Memory B cell (primary cell): ENCODE measurements at places on chromosomes 2 and 18.
A peak's percentile ranks its signal among the peaks of the same experiment; 100 is the strongest.

GRCh38 chr2:168072626-168073303 is 174.6 kb downstream of the STK39 start:
- H3K27me3 ChIP-seq, result no peaks in the 10 kb centered on the region
- peaks cover 18% of the 10 kb centered on the region for H3K36me3 ChIP-seq
- DNase-seq, result no peak
- no peak overlapping the region for H3K27ac ChIP-seq
- H3K4me3 ChIP-seq, result no peak overlapping the region
- peaks cover 2% of the 10 kb centered on the region for H3K4me1 ChIP-seq

- peaks cover 3% of the 10 kb centered on the region for H3K36me3 ChIP-seq
- no peak overlapping the region for H3K27ac ChIP-seq
- DNase-seq, result no peak
- no peak overlapping the region for H3K4me3 ChIP-seq
- H3K4me1 ChIP-seq, result no peaks in the 10 kb centered on the region
Measured at GRCh38 chr2:240095556-240096523, 40.3 kb downstream of the COPS9 start.

GRCh38 chr2:165794536-165794928 is 485 bp upstream of the GALNT3 start:
- peaks cover under 1% of the 10 kb centered on the region for H3K36me3 ChIP-seq
- H3K4me1 ChIP-seq, result peaks cover 11% of the 10 kb centered on the region
- DNase-seq, result no peak
- peak overlapping the region; percentile 97 for H3K4me3 ChIP-seq

GRCh38 chr2:180519276-180519675 is 461.1 kb upstream of the UBE2E3 start:
- no peak overlapping the region for H3K4me3 ChIP-seq
- no peaks in the 10 kb centered on the region for H3K27me3 ChIP-seq
- peaks cover 16% of the 10 kb centered on the region for H3K4me1 ChIP-seq
- H3K36me3 ChIP-seq, result no peaks in the 10 kb centered on the region

DNA sequence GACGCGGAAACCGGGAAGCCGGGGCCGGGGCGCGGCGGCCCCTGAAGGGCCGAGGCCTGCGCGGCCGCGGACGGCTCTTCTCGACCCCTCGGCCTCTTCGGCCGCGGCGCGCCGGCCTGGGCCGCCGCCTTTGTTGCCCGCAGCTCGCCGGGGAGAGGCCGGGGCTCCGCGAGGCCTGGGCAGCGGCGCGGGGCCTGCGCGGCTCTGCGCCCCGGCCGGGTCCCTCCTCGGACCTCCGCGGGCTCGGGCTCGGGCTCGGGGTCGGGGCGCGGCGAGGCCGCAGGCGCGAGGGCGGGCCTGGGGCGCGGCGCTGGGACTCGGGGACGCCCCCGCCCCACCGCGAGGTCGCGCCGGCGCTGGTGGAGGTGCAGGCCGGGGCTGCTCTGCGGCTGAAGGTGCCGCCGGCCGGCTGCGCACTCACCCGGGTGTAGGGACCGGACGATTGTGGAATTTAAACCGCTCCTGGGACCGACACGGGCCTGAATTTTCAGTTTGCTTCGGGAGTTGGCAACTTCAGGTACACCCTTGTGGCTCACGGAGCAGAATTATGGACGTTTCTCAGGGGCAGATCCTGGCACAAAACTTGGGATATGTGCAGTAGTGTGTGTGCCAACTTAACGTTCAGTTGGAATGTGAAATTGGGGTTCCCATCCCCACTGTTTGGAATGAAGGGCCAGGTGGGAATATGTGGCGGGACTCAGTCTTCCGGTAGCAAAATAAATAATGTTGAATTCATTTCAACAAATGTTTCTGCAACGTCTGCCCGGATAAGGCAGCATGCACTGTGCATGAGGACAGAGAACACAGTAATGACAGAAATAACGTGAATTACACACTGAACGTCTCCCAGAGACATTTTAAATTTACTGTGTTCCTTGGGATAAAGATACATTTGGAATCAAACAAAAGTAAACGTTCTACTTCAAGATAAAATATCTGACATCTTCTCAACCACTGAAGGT is 787 bp downstream of the SOCS6 start:
- peaks cover 4% of the 10 kb centered on the region for H3K27me3 ChIP-seq
- H3K27ac ChIP-seq, result no peak overlapping the region
- peak overlapping the region; percentile 62 for H3K4me3 ChIP-seq
- peak; percentile 13 for DNase-seq
- H3K36me3 ChIP-seq, result no peaks in the 10 kb centered on the region

DNA sequence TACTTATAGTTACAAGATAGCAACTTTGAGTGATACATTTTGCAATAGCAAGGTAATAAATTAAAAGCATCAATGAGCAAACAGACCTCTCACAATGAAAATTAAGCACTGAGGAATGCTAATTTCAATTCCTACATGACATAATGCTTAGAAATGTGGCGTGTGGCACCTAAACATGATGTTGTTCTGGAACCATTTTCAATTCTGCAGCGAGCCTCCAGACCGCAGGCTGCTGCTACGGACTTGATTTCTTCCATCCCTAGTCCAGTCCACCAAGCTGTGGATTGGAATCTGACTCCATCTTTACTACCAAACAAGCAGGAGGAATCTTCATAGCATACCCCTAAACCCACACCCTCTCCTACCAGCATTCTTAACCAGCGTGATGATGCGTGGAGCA is 58.7 kb upstream of the ZNF397 start:
- DNase-seq, result no peak
- H3K27ac ChIP-seq, result no peak overlapping the region
- no peaks in the 10 kb centered on the region for H3K36me3 ChIP-seq

DNA sequence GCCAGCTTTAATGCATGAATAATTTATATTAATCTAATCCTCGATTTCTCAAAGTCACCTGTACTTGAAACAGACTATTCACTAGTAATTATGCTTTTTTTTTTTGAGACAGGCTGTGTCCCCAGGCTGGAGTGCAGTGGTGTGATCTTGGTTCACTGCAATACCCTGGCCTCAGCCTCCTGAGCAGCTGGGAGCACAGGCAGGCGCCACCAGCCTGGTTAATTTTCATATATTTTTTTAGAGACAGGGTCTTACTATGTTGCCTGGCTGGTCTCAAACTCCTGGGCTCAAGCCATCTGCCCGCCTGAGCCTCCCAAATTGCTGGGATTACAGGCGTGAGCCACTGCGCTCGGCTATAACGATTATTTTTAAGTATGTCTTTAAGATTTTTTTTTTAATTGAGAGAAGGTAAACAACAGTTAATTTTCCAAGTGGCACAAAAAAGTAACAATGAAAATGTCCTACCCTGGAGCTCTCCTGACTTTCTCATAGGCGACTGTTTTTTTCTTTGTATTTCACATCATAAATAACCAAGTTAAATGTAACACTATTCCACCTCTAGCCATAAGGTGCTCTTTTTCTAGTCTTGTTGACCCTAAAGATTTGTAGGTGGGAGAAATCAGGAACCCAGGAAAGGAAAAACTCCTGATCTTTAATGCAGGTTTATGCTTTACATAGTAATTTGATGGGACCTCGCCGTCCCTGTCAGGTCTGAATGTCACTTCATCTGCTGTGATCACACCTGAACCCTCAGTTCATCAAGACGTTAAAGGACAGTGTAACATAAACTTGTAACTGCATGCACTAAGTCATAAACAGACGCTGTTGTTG is 1.3 kb upstream of the ANKRD12 start:
- H3K27me3 ChIP-seq, result no peaks in the 10 kb centered on the region
- peaks cover 15% of the 10 kb centered on the region for H3K36me3 ChIP-seq
- H3K4me1 ChIP-seq, result peaks cover 30% of the 10 kb centered on the region
- no peak for DNase-seq

GRCh38 chr18:45935591-45936335 is 31.4 kb downstream of the EPG5 start:
- DNase-seq, result no peak
- H3K4me1 ChIP-seq, result no peaks in the 10 kb centered on the region
- H3K36me3 ChIP-seq, result peaks cover 24% of the 10 kb centered on the region
- H3K27me3 ChIP-seq, result no peaks in the 10 kb centered on the region
- no peak overlapping the region for H3K27ac ChIP-seq

GRCh38 chr2:99140860-99141109 is 722 bp upstream of the C2orf15 start:
- H3K27ac ChIP-seq, result peak overlapping the region; percentile 96
- H3K4me1 ChIP-seq, result peaks cover 8% of the 10 kb centered on the region
- peaks cover 7% of the 10 kb centered on the region for H3K36me3 ChIP-seq
- no peaks in the 10 kb centered on the region for H3K27me3 ChIP-seq

GRCh38 chr2:153811516-153811915 is 60.2 kb upstream of the GALNT13 start:
- H3K4me3 ChIP-seq, result no peak overlapping the region
- H3K36me3 ChIP-seq, result no peaks in the 10 kb centered on the region
- no peak for DNase-seq
- H3K27me3 ChIP-seq, result no peaks in the 10 kb centered on the region
- H3K4me1 ChIP-seq, result no peaks in the 10 kb centered on the region

- H3K36me3 ChIP-seq, result peaks cover 15% of the 10 kb centered on the region
- H3K27ac ChIP-seq, result no peak overlapping the region
- no peaks in the 10 kb centered on the region for H3K27me3 ChIP-seq
- H3K4me3 ChIP-seq, result no peak overlapping the region
Measured at GRCh38 chr2:143689541-143689940, 560.3 kb downstream of the ARHGAP15 start.

GRCh38 chr2:234292205-234292961 is 204.5 kb downstream of the ARL4C start:
- peaks cover 38% of the 10 kb centered on the region for H3K4me1 ChIP-seq
- peaks cover 2% of the 10 kb centered on the region for H3K36me3 ChIP-seq
- DNase-seq, result peak; percentile 37
- H3K27ac ChIP-seq, result peak overlapping the region; percentile 93
- peak overlapping the region; percentile 16 for H3K4me3 ChIP-seq
- peaks cover 9% of the 10 kb centered on the region for H3K27me3 ChIP-seq

DNA sequence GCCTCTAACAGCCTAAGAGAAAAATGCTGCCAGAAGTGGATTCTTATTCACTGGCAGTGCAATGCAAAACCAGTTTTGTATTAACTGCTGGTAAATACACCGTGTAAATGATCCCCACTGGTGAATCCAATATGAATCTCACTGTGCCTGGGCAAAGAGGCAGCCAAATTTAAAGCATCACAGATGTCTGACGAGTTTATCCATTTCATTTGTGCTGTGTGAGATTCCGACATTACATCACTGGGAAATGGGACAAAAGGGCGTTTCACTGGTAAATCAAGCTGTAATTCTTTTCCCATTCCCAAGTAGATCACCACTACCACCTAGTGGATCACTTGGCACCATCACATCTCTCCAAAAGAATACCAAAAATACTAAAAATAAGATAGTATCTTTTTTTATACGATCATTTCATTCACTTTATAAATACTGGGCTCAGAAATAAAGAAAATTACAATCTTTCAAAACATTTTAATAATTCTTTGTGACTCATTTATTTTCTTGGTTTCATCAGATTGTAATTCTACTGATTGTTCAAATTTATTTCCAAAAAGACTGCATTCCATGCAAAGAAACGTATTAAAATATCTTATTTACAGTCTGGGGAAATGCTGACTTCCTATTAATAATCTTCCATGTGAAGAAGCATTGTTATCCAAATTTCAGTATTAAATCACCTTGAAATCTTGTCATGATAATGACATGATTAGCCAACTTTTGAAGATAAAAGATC is 125.6 kb downstream of the GRB14 start:
- no peak overlapping the region for H3K4me3 ChIP-seq
- DNase-seq, result no peak
- no peaks in the 10 kb centered on the region for H3K4me1 ChIP-seq
- H3K27ac ChIP-seq, result no peak overlapping the region
- H3K36me3 ChIP-seq, result no peaks in the 10 kb centered on the region

GRCh38 chr18:61400016-61400635 is 66.9 kb downstream of the CDH20 start:
- no peaks in the 10 kb centered on the region for H3K4me1 ChIP-seq

GRCh38 chr2:135327146-135327545 is 203.9 kb downstream of the ZRANB3 start:
- H3K27ac ChIP-seq, result no peak overlapping the region
- peaks cover 9% of the 10 kb centered on the region for H3K36me3 ChIP-seq
- no peaks in the 10 kb centered on the region for H3K27me3 ChIP-seq
- no peaks in the 10 kb centered on the region for H3K4me1 ChIP-seq

GRCh38 chr2:48824116-48824515 is 68.6 kb upstream of the LHCGR start:
- H3K27ac ChIP-seq, result no peak overlapping the region
- H3K4me1 ChIP-seq, result no peaks in the 10 kb centered on the region
- no peak overlapping the region for H3K4me3 ChIP-seq
- no peak for DNase-seq

GRCh38 chr2:239331560-239331959 is 69.3 kb downstream of the HDAC4 start:
- DNase-seq, result no peak
- no peak overlapping the region for H3K4me3 ChIP-seq
- H3K27me3 ChIP-seq, result no peaks in the 10 kb centered on the region
- peaks cover 2% of the 10 kb centered on the region for H3K36me3 ChIP-seq
- peaks cover 7% of the 10 kb centered on the region for H3K4me1 ChIP-seq

GRCh38 chr18:55233857-55234256 is 274.6 kb upstream of the CCDC68 start:
- DNase-seq, result no peak
- H3K4me1 ChIP-seq, result peaks cover 27% of the 10 kb centered on the region
- peaks cover 27% of the 10 kb centered on the region for H3K36me3 ChIP-seq
- H3K27ac ChIP-seq, result peak overlapping the region; percentile 88
- H3K4me3 ChIP-seq, result no peak overlapping the region

- no peaks in the 10 kb centered on the region for H3K36me3 ChIP-seq
- no peaks in the 10 kb centered on the region for H3K27me3 ChIP-seq
- no peak for DNase-seq
- H3K27ac ChIP-seq, result no peak overlapping the region
- H3K4me1 ChIP-seq, result no peaks in the 10 kb centered on the region
Measured at GRCh38 chr18:3874125-3874524, 424.2 kb downstream of the TGIF1 start.

GRCh38 chr2:120036145-120036544 is 23.3 kb downstream of the EPB41L5 start:
- peaks cover 10% of the 10 kb centered on the region for H3K4me1 ChIP-seq
- DNase-seq, result no peak
- no peak overlapping the region for H3K27ac ChIP-seq

DNA sequence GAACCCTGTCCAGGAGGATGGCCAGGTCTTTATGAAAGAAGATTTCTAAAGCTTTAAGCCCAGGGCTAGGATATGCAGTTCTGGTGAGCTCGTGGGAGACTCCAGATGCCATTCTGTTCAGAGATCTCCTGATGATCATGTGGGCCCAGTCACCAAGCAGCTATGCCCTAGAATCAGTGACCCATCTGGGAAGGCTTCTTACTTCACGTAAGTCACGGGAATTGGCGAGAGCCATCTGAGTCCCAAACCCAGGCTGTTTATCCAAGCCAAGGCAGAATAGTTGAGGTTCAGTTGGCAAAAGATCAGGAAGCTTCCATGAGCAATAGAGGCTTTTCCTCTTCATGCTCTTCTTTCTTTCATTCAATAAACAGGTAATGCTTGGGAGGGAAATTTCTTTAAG is 23.9 kb downstream of the ANTXR1 start:
- H3K4me3 ChIP-seq, result no peak overlapping the region
- DNase-seq, result no peak
- H3K27ac ChIP-seq, result no peak overlapping the region
- H3K27me3 ChIP-seq, result peaks cover 8% of the 10 kb centered on the region

DNA sequence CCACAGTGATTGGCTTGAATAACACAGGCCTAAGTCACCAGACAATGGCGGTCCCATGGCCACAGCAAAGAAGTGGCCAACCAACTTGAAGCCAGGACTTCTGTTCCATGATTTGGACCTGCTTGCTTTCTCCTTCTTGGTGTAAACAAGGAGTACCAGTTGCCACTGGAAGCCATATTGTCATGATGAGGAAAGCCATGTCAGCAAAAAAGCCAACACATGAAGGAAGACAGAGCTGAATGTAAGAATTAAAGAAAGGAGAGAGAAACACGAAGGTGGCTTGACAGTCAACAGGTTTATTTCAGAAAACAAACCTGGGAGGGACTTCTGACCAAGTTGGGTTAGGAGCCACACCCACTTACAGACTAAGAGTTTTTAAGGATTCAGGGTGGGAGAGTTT is 32.3 kb upstream of the REV1 start:
- no peaks in the 10 kb centered on the region for H3K36me3 ChIP-seq
- no peak for DNase-seq
- H3K27ac ChIP-seq, result no peak overlapping the region
- H3K4me1 ChIP-seq, result no peaks in the 10 kb centered on the region
